CD4-positive, alpha-beta T cell treated with Interleukin-17A for 1 hour (primary cell): ENCODE measurements at places on chromosomes 7 and 10.

- no peak for DNase-seq
Observed at GRCh38 chr7:68688416-68689086, 909.7 kb upstream of the AUTS2 start.

DNA sequence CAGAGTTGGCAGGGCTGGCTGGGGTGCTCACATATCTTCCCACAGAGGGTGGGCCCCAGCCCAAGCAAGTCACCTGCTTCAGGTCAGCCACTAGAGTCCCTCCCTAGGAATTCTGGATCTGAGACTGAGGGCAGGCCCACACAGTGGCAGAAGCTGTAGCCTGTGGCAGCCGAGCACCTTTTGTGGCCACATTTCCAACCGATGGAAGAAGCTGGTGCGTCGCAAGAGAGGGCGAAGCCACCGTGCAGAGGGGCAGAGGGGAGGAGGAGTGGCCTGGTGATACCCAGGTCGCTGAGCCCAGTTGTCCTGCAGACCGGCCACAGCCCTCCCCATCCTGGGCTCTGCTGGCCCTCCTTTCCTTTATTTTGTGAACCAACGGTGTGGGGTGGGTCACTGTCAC lies 5.3 kb downstream of the POLM start:
- no peak for DNase-seq

DNA sequence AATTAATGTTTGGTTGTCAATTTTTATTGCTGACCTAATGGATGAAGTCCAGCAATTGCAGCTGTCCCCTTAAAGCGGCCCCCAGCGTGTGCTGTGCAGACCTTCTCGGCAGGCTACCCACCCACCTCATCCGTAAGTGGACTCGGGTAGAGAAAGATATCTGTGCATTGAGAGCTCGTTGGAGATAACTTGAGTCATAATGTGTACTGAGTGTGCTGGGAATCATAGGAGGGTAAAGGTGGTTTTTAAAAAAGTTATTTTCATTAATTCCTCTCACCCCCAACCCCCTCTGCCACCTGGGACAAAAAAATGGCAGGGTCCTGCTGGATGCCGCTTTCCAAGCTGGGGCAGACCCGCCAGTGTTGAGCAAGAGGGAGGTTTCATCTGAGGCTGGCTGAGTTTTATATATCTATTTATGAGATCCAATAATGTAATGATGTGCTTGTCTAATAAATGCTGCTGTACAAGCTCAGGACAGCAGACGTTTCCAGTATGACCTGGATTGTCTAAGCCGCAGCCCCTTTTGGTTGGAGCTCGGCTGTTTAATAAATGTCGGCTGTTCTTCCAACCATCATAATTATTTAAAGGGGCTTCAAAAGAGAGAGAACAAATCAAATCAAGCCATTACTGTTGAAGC lies 119.1 kb downstream of the NKX6-2 start:
- DNase-seq: no peak

GRCh38 chr10:91528080-91528479 lies 104.8 kb downstream of the PPP1R3C start:
- no peak for DNase-seq

- DNase-seq: no peak
Observed at GRCh38 chr10:84825330-84825729, 496.9 kb downstream of the CCSER2 start.

DNA sequence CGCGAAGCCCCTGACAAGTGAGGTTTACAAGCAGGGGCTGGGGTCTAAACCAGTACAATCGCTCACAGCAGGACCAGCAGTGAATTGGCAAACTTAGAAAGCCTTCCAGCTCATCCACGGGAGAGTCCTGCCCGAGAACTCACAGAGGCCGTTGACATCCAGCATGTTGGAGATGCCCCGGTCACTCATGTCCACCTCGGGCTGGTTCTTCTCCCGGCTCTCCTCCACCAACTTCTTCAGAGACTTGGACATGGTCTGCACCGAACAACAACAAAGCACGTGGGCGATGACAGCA lies 447 bp downstream of the RSU1 start:
- no peak for DNase-seq

GRCh38 chr10:11043039-11043438 lies 25.4 kb downstream of the CELF2 start:
- no peak for DNase-seq

DNA sequence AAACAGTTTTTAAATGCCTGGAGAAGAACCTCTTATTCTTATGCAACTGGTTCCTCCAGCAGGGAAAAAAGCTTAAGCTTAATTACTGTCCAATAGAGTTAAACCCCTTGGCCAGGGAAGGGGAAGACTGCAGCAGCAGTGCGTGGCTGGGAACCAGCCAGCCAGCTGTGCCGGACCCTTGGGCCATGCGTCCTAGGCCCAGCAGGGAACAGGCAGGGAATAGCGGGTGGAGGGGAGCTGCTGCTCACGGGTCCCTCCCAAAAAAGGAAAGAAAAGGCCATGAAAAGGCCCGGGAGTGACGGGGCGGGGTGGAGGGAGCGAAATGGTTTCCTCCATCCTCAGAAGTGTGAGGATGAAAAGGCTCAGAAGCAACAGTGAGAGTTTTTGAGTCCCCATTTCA lies 35.2 kb upstream of the HECW1 start:
- no peak for DNase-seq

GRCh38 chr10:71854031-71854430 lies 3.0 kb upstream of the PSAP start:
- no peak for DNase-seq

DNA sequence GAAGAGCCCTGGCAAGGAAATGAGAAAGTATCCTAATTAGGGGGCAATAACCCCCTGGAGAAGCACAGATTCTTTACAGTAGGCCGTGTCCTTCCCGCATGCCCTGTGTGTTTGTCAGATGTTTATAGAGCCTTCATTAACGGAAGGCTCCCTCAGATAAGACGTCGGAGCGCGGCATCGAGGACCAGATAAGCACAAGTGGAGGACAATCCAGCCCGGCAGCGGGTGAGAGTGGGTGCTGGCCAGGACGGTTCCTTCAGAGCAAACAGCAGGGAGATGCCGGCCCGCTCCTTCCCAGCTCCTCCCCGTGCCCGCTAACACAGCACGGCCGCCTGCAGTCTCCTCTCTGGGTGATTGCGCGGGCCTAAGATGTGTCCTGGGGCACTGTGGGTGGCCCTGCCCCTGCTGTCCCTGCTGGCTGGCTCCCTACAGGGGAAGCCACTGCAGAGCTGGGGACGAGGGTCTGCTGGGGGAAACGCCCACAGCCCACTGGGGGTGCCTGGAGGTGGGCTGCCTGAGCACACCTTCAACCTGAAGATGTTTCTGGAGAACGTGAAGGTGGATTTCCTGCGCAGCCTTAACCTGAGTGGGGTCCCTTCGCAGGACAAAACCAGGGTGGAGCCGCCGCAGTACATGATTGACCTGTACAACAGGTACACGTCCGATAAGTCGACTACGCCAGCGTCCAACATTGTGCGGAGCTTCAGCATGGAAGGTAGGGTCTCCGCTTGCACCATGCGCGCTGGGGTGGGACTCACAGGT lies at the start of gene GDF2:
GDF2 (plus strand) TSS at position 155 of the 762 bp plus-strand sequence; CDS start at position 370, 215 bp downstream.
- no peak for DNase-seq

- no peak for DNase-seq
Observed at GRCh38 chr10:90451283-90451682, 406.6 kb downstream of the HTR7 start.

GRCh38 chr7:29806208-29806994 lies at the start of gene WIPF3:
Gene WIPF3 (plus strand): TSS chr7:29806508. CDS start chr7:29834725, 28,217 bp downstream.
- DNase-seq: no peak

DNA sequence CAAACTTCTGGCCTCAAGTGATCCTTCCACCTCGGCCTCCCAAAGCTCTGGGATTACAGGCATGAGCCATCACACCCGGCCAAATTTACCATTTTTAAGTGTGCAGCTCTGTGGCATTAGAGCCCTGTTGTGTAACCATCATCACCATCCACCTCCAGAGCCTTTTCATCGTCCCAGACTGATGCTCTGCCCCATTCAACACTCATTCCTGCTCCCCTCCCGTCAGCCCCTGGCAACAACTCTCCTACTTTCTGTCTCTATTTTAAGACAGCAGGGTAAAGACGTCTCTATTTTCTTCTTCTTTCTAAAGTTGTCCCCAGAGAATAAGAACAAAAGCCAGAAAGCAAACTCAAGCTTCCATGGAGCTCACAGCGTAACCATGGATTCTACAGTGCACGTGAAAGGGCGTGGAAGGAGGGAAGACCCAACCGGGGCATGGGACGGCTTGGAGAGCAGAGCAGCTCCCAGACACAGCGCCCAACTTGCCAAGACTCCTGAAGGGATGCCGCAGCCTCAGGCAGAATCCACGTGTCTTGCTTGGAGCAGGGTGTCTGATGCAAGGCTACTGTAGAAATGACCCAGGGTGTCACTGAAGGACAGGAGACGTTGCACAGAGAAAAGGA lies 42.7 kb upstream of the PITRM1 start:
- DNase-seq: no peak

DNA sequence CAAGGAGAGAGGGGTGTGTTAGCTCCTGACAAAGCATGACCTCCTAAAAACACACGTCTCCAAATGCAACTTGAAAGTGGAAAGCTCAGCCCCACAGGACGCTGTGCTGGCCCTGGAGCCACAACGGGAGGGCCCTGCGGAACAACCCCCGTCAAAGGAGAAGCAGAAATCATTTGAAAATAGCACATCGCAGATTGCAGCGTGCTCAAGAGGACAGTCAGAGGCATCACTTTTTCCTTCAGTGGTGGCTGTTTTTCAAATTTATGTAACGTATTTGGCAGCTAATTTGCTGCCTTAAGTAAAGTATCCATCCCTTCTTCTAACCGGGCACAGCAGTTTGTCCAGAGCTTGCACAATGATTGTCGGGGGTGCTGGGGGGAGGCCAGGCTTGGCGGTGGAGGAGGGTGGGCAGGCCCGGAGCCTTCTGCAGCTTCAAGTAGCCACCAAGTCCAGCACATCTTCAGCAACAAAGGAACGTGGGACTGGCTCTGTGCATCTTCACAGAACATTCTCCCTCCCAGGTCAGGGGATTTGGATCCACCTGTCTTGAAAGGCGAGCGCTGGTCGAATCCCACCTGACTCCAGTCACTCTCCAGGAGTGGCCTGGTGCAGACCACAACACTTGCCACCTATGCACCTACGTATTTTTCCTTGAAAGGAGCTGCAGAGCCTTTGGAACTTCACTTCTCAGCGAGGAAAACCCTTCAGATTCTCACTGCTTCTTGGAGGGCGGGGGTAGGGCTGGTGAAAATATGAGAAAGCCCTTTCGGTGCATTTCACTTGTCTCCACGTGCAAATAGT lies 346.3 kb downstream of the DNAJB6 start:
- no peak for DNase-seq
